ENCODE measurements at places on chromosomes 3 and 15.
A peak's percentile ranks its signal among the peaks of the same experiment; 100 is the strongest.

DNA sequence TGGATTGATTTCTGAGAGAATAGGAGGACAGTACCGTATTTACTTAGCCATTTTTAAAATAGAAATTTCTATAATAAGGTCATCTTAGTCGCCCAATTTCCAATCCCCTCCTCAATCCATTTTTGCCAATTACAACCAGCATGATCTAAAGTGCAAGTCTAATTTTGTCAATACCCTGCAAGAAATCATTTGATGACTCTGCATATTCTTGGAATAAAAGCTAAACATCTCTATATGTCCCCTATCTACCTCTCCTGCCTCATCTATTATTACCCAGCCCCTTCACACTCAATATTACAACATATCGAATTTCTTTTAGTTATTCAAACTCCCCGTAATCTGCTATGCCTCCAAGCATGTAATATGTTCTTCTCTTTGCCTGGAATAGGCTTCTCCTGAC, 41.9 kb upstream of the TEX55 start:
- DNase-seq, result no peak

- no peak for DNase-seq
Observed at GRCh38 chr3:7977245-7978086, 524.2 kb upstream of the LMCD1 start.

GRCh38 chr3:124532071-124532470, 198.2 kb upstream of the UMPS start:
- no peak for DNase-seq

DNA sequence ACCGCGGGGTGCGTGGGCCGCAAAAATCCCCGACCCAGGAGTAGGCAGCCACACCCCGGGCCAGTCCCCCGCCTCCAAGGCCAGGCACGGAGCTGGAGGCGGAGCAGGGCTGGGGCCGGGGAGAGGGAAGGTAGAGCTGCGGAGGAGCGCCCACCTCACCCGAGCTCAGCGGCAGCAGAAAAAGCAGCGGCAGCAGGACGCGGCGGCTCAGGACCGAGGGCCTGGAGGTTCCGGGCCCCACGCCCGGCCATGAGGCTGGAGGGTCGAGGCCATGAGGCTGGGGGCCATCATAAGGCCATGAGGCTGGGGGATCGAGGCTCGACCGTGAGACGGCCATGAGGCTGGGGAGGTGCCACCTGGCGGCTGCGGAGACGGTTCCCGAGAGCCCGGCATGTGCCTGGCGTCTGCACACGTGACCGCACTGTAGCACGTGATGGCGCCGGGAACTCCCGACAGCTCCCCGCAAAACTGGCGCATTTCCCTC, 32.9 kb upstream of the PRSS50 start:
- DNase-seq, result no peak

GRCh38 chr3:132568422-132568821, 28.6 kb upstream of the ACKR4 start:
- DNase-seq, result no peak

GRCh38 chr15:33864360-33865075, 103.8 kb upstream of the CHRM5 start:
- DNase-seq, result no peak

GRCh38 chr15:66785637-66786036, 83.6 kb downstream of the SMAD6 start:
- no peak for DNase-seq

DNA sequence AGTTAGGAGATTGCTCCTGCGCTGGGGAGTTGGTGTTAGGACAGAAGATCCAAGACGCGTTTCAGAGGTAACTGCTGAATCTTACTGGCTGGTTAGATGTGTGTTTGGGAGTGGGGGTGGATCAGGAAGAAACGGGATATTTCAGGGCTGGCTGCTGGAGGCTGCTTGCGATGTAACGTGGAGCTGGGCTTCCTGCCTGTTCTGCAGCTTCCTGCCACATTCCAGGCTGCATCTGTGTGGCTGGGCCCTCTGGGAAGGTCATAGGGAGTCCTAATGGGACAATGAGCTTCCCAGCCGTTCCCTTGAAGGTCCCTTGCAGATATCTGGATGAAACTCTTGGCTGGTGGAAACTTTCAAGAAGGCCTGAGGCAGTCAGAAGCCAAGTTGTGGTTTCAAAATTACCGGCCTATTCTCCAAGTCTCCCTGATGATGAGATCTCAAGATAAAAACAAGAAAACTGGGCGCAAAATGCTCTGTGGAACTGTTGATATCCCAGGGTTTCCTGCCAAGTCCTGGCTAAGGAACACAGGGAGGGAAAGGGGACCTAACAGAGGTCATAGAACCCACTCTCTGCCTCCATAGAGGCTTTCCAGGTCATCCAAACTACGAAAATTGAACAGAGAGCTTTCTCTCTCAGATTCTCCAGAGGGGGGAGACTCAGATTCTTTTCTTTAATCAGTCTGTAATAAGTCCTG, 67.0 kb downstream of the NOX5 start:
- no peak for DNase-seq

DNA sequence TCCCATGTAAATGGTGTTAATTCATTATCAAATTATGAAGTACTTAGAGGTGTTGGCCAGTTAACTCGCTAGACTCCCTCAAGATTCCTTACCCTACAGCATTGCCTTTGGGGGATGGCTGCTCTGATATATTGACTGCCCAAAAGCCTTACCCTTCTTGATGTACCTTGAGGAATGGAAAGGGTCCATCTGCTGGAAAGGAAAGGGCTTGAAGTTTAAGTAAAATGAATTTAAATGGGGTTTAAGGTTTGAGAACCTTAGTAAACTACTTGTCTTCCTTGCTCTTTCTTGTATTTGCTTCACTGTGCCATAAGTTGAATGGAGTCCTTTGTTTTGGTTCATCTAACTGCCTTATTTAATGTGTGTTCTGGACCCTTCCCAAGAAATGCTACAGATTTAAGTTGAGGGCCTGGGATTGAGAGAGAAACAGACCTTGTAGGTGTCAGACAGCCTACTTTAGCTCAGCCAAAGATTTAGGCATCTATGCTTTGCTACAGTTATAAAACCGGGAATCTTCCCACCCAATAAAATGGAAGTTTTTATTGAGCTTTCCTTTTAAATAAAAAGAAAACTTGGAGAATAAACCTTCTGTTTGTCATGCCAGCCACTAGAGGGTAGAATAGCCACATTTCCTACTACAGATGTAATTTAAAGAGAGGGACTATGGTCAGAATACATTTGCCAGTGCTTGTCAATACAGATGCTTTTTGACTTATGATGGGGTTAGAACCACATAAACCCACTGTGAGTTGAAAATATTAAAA, 25.3 kb downstream of the CMSS1 start:
- DNase-seq, result no peak

- peak; percentile 48 for DNase-seq
Observed at GRCh38 chr3:132283440-132283839, 33.8 kb upstream of the ACP3 start.
